ENCODE measurements at places on chromosomes 12 and 14. TPM values are rescaled to one million over a fixed set of nuclear protein-coding genes. Genes with fewer than 3 reads are reported as not detected.

Gene FLRT2
- not detected for total RNA-seq

GRCh38 chr12:42660968-42661937, 71.7 kb upstream of the PRICKLE1 start:
- DNase-seq: no peak

DNA sequence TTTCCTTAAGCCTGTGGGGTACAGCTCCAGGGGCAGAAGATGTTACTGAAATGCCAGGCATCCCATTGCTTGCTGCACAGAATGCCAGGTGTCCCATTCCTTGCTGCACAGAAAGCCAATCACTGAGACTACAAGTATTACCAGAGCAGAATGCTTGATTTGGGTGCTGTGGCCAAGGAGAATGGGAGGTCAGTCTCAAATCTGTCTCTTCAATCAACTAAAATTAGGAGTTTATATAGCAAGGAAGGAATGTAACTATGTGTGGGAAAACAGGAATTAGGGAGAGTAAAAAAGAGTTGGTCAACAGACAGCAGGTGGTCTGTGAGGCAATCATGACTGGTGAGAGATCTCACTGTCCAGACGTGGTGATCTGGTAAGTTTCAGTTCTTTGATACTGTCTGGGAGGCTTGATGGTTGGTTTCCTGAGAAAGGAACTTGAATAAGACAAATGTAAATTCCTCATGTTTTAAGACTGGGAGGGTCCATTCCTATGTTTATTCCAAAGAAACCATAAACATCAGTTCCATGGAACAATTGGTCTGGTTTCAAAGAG, 31.2 kb upstream of the VASH1 start:
- no peak for DNase-seq

Gene PLCZ1
- total RNA-seq: not detected

Gene FOXG1
- not detected for total RNA-seq

Gene ANKS1B
- total RNA-seq: 0.35 TPM

Data from T-helper 17 cell (primary cell).